ENCODE measurements at places on chromosomes 1 and 21.

DNA sequence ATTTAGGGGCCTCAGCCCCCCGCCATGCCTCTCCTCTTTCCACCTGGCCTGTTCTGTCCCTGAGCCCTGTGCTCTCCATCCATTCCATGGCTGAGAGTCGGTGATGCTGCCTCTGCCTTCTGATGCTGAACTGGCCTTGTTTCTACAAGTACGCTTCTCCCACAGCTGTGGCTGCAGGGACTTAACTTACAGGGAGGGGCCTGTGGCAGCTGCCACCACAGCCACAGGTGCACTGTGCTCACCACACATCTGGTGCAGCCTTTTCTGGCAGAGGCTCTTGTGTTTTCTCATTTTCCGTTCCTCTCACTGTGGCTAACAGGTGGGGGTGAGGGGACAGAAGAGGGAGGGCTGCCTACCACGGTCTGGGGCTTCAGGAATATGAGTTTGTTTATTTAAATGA lies 4.2 kb downstream of the FMO1 start:
- peak; percentile 48 for DNase-seq

DNA sequence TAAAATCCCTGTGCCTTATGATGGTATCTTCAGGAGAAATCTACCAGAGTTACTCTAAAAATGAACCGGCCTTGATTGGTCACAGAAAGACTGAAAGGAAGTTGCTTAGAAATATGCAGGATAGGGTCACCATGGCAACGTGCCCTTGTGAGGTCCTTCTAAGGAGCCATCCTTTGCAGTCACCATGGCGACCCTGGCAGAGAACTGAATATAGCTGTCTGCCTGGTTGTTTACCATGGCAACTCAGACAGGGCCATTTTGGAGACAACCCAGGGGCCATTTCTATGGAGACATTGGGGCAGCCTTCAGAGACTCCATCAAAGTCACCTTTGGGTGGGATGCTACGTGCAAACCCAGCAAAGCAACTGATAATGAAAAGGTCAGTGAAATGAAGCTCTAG lies 43.0 kb downstream of the SNX7 start:
- no peak for DNase-seq

DNA sequence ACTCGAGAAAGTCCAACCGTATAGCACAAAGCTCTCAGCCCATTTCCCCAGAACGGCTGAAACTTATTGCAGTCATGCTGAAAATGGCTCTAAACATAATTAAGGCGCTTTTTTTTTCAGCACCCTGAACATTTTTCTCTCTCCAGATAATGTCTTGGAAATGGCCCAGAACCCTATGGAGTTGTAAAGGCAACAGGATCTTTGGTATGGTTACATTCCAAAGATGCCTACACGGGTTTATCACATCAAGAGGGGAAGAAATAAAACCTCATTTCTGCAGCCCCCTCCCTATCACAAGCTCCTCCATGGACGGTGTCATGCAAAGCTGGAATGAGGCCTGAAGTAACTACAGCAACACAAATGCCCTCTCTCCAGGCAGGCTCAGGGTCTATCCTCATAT lies 126.4 kb upstream of the GALNT2 start:
- no peak for DNase-seq

- no peak for DNase-seq
Measured at GRCh38 chr1:67948151-67949080, 102.0 kb downstream of the DIRAS3 start.

DNA sequence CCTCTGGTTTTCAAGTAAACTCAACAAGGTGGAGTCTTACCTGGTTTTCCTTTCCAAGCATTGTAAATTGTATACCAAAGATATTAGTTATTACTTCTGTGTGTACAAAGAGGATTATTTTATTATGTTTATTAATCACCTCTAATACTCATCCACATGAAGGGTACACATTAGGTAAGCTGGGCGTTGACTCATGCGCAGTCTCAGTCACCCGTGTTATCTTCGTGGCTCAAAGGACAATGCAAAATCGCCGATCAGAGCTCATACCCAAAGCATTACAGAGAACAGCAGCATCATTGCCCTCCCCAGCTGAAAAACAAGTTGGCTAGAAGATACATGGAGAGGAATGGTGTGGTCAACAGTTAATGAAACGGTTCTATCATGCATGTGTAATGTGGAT lies 148.7 kb downstream of the NR5A2 start:
- no peak for DNase-seq

GRCh38 chr21:44650265-44650972 lies 4.0 kb downstream of the KRTAP12-4 start:
- DNase-seq = no peak

DNA sequence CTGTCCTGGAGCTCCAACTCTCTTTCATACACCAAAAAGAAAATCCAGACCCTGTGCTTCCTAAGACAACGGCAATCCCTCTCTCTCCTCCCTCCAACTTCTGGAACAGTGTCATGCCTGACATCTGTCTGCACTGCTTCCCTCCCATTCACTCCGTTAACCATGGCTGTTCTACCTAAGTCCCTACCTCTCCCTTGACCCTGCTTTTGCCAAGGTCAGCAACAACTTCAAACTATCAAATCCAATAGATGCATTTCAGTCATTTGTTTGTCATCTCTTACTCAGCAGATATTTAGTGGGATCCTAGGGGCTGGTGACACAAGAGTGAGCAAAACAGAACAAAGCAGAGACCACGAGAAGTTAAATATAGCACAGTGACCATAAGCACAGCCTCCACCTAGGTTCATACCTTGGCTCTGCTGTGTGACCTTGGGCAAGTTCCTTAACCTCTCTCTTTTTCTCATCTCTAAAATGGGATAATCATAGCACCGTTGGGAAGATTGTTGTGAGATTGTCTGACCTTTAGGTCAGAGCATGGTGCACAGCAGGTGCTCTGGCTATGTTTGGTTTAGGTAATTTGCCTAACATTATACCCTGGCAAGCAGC lies 88.9 kb downstream of the TMEM53 start:
- DNase-seq = no peak

DNA sequence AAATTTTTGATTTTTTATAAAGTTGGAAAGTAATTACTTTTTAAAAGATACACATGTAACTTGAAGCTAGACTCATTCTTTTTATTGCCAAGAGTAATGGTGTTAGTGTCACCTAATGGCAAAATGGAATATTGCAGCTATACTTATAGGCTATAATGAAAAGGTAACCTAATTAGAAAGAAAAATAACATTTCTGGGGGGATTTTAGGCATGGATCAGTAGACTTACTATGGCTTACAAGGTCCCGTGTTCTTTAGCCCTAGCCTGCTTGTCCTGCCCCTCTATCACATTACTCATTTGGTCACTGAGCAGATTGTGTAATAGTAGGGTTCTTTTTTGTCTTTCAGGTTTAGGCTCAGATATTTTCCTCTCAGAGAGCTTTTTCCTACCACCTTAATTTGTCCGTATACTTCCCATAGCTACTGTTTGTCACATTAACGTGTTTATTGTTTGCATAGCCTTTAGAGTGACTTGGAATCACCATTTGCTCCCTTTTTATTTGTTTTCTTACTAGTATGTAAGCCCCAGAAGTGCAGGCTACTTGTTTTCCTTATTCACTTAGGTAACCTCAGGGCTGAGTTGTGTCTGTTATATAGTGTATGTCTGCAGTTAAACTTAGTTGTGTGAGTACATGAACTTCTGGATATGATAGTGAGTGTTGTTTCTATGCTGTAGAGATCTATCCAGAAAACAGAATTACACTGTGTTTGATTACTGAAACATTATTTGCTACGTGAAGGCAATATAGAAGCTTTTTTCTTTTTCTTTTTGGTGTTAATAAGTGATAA lies 58.7 kb downstream of the RABGAP1L start:
- DNase-seq = no peak

DNA sequence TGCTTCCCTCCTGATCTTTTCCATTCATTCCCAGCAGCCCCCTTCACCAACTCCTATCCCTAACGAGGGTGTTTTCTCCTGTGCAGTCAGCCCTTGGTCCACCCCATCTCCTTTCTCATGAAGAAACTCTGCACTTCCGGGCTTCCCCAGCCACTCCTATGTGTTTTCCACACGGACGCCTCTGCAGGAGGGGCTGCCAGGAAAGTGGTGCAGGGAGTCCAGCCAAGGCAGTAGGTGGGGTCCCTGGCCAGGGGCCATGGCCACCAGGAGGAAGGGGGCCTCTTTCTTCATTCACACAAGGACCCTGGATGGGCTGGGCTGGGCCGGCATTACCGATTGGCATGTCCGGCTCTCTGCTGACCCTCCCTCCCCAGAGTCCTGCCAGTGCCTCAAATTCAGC lies 72.8 kb upstream of the EFHD2 start:
- no peak for DNase-seq

DNA sequence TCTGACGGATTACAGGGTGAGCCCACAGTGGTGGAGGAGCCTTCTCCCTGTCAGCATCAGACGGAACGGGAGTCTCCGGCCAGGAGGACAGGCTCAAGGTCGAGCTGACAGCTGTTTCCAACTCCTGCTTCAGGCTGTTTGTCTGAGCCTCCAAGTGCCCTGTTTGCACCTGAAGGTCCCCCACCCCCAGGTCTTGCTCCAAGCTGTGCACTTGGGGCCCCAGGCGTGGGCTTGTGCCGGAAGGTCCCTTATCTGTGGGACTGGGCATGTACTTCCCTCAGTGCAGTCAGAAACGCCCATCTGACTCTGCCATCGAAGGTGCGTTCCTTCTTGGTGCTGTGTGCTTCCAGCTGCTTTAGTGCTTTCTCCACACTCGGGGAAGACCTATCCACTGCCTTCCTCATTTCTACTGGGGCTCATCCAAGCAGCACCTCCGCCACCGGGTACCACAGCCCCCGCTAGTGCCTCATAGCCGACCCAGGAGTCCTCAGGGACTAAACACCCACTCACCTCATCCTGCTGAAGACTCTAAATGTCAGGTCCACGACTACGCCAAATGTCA lies 29.5 kb upstream of the CR2 start:
- DNase-seq = no peak

DNA sequence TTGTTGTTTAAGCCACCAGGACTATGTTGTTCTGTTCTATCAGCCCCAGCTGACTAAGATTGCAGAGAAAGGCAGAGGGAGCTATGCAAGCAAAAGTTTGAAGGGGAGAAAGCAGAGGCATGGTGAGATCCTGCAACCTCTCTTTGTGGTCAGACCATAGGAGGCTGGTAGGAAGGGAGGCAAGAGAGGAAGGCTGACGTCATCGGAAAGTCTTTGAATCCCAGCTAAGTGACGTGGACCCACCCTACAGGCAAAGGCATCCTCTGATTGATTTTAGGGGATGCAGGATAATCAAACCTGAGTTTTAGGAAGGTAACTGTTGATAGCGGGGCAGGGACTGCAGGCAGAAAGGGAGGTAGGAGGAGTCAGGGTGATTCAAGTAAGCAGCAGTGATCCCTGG lies 23.3 kb upstream of the TNNI1 start:
- DNase-seq = no peak

DNA sequence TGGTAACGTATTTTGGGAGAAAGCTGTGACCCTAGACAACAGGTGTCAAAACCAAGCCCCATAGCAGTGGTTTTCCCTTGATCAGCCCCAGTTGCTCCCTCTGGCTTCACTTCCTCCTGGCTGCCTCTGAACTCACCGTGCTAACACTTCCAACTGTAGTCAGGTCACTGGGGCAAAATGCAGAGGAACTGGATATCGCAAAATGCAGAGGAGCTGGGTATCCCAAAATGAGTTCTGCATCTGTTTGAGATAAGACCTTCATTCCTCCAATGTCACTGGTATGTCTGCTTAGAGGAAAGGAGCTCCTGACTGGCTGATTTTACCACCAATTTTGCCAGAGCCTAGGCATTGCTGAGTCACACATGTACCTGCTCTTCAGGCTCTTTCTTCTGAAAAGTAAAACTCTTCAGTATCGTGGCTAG lies 19.6 kb upstream of the TACSTD2 start:
- DNase-seq = no peak

GRCh38 chr1:116666187-116667077 lies 1.1 kb downstream of the IGSF3 start:
- DNase-seq = no peak

DNA sequence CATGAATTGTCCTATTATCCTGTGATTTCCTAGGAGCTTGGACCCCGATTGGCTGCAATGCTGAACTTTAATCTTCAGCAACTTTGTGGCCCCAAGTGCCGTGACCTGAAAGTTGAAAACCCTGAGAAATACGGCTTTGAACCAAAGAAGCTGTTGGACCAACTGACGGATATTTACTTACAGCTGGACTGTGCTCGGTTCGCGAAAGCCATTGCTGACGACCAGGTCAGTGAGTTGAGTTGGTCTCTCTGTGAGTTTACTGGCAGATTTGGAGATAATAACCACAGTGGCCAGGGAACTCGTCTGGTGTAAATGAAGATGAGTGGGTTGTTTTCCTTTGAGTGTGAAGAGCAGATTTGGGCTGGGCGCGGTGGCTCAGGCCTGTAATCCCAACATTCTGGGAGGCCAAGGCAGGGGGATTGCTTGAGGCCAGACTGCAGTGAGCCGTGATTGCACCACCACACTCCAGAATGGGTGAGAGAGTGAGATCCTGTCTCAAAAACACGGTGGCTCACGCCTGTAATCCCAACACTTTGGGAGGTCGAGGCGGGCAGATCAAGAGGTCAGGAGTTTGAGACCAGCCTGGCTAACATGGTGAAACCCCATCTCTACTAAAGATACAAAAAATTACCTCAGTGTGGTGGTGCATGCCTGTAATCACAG lies 39.1 kb upstream of the KIF1B start:
- no peak for DNase-seq

- DNase-seq = no peak
Measured at GRCh38 chr1:186812570-186812969, 16.2 kb upstream of the PLA2G4A start.

DNA sequence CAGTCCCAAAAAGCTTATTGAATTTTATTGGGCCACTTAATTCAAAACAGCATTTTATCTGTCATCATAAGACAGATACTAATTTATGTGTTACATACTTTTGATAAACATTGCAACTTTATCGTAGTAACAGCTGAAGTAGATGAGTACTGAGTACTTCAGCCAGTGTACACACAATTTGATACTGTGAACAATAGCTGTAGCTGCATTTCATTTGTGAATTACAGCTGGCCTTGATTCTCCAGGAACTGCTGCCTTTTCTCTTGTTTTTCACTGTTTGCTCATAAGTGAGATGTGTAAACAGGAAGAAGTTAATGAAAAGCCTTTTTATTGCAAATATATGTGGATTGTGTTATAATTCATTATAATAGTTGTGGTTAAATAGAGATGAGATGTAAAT lies 10.2 kb downstream of the UAP1 start:
- DNase-seq = no peak

- no peak for DNase-seq
Measured at GRCh38 chr1:212971312-212971711, 21.0 kb downstream of the VASH2 start.

- DNase-seq = no peak
Measured at GRCh38 chr21:21246007-21246406, 247.8 kb downstream of the NCAM2 start.

GRCh38 chr1:230002164-230002803 lies 64.8 kb upstream of the GALNT2 start:
- no peak for DNase-seq

- DNase-seq = no peak
Measured at GRCh38 chr1:96515925-96516324, 205.7 kb upstream of the PTBP2 start.
